ENCODE measurements at places on chromosomes 5 and 9.

DNA sequence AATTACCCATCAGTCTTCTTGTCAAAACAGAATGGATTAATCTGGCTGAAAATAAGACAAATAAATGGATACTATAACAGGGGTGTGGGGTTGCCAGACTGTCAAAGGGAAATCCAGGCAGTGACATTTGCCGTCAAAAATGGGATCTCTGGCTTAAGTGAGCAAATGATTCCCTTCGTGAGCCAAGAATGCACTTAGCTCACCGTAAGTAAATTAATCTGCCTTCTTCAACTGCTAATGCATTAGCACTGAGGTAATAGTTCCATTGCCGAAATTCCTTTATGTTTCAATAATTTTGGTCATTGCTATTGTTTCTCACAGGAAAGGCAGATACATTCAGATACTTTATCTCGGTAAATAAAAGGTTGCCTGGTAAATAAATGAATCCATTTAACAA, 377.8 kb downstream of the KIAA0825 start:
- no peak for DNase-seq

- peak; percentile 30 for DNase-seq
Observed at GRCh38 chr9:85425153-85425611, 316.6 kb downstream of the AGTPBP1 start.

- no peak for DNase-seq
Observed at GRCh38 chr5:68334553-68334886, 119.0 kb downstream of the PIK3R1 start.

- no peak for DNase-seq
Observed at GRCh38 chr5:109399092-109399759, 10.5 kb downstream of the PJA2 start.

GRCh38 chr9:21883642-21884041, 81.2 kb downstream of the MTAP start:
- no peak for DNase-seq

DNA sequence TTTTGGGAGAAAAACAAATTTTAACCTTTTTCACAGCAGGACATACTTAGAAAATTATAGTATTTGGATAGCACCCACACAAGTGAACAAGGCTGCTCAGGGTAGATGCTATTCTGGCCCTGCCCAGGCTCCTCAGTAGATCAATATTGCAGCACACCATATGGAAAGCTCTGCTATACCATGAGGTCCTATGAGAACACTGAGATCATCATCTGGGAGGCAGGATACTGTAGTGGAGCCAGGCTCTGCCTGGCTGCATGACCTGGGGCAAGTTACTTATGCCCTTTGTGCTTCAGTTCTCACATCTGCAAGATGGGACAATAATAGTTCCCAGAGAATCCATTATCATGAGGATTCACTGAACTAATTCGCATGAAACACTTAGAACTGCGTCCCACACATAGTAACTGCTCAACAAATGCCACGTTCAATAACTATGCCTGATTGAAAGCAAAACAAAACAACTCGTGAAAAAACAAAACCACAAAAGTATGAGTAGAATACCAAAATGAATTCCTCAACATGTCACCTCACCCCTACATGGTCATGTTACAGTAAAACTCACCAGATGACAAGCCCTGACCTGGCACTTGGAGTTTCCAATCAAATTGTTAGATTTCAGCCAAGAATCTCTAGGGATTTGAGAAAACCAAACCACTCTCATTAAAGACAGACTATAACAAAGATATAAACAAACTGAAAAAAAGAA, 31.9 kb downstream of the ARSB start:
- DNase-seq = no peak

GRCh38 chr9:107888773-107889227, 399.2 kb upstream of the KLF4 start:
- no peak for DNase-seq

DNA sequence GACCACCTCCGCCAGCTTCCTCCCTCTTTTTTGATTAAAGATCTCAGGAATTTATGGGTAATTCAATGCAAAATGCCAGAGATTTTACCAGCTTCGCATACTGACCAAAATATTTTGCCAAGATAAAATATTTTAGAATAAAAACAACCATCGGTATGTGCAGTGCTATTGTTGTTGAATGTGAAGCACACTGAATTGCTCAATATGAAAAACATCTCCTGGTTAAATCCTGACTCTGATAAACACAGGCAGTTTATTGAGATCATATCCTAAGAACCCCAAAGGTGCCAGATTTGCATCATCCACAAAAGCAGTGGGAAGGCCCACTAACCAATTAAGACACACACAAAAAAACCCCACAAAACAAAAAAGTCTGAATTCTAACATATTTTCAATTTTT, 202.4 kb downstream of the GLIS3 start:
- DNase-seq = no peak

- DNase-seq = peak; percentile 30
Observed at GRCh38 chr9:4301296-4301695, 1.4 kb upstream of the GLIS3 start.

- peak; percentile 16 for DNase-seq
Observed at GRCh38 chr9:87570000-87570908, 72.6 kb downstream of the DAPK1 start.

DNA sequence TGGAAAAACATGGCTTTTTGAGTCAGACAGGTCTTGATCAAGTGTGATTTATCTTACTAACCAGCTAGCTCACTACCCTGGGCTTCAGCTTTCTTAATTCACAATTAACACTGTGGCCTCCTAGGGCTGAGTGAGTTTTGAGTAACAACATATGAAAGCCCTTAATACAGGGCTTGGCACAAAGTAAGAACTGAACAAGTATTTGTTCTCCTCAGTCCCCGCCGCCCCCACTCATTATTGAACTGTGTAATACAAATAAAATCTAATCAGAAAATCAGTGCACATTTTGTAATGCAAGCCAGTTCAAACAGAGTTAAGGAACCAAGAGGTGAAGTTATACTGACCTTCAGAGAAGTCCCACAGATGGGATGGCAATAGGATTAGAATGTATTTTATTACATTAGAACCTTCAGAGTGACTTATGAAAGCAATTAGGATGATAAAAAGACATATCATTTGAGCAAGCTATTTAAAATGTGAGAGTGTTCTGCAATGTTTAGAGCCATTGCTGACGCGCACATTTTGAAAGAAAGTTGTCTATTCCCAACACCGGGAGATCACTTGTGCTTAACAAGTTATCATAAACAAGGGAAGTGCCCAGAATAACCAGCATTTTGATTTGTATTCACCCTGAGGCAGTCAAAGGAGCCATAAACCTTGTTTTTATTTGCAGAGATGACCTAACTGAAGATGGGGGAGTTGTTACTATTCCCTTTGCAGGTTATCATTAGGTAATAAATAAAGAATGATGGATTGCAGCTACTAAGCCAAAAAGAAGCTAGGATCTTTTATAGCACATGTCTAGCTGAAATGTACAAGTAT, 19.4 kb downstream of the ADAMTS16 start:
- no peak for DNase-seq

DNA sequence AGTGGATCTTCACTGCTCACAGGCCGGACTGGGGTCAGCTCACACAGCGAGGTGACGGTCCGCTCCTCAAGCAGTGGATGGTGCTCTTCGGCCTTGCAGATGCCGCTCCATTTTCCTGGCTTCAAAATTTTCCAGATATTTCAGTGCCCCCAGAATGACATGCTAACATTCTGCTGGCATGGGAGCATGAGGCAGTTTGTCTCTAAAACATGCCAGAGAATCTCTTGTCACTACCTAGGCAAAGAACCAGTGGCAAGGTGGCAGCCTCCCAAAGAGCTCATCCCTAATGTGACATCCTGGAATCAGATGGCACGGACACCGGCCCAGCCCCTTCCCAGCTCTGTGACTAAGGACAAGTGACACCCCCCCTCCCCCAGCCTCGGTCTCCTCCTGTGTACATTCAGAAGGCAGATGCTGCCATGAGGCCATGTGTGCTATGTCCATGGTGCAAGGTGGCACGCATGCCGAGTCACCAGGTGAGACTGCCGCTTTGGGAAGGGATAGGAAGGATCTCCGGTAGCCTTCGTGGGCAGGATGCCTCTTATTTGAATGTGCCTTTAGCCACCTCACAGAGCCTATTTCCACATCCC, 2.7 kb downstream of the S1PR3 start:
- DNase-seq = no peak

- DNase-seq = no peak
Observed at GRCh38 chr5:130112246-130112645, 208.0 kb downstream of the CHSY3 start.

GRCh38 chr9:23220171-23220570, 605.9 kb downstream of the ELAVL2 start:
- no peak for DNase-seq

DNA sequence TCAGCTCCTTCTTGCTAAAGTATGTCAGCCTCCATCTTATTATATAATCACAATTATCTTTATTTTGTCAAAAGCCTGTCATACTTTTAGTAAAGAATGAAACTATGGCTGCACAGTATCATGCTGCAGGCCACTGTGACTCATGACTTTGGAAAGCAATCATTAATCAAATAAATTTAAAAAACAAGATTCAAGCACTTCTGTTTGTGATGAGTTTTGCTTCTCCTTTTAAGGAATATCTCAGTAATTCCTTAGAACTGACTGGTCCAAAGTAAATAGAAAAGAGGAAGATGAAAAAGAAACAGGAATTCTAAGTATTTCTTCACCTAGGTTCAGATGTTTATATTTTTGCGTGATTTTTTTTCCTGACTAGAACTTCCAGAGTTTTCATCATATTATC, 83.1 kb downstream of the EDIL3 start:
- DNase-seq = peak; percentile 37

GRCh38 chr5:179623906-179624741, 653 bp upstream of the HNRNPH1 start:
- DNase-seq = peak; percentile 59

DNA sequence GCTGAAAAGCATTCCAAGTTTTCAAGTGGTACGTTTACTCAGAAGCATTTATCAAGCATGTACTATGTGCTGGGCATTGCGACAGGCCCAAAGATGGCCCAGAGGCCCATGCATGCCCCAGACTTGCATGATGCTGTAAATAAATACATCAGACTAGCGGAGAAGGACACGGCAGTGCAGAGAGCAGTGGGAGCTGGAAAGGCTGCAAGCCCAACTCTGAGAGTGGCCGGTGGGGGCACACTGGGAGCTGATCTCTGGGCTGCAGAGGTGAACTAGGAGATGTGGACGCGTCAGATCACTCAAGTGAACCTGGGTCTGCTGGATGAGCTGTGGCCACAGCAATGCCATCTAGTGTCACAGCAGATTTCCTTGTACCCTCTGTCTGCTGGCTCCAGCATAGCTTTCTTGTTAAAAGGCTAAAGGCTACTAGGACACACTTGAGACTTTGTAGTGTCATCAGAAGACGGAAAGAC, 246.9 kb downstream of the FANCC start:
- peak; percentile 21 for DNase-seq

DNA sequence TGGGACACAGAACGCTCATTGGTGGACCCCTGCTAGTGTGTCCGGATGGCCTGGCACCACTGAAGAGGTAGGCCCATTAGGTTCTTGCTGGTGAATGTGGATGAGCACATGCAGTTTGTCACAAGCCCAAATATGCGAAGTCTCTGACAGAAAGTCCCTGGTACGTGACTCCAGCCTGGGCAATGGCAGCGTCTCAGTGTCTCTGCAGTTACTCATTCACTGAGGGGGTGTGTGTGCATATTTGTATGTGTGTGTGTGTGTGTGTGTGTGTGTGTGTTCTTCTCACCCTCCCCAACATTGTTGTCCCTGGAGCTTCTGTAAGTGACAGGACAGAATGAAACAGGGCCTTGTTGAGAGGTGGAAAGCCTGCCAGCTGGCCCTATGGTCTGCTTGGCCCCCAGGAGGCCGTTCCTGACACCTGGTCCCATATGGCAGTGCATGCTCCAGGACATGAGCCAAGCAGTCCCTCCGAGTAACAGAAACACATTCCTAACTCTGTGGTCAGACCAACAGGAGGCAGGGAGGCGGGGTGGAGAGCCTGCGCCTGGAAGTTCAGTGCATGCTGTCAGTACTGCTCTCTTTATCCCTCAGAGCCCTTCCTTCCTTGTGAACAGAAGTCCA, 169.9 kb downstream of the SLC28A3 start:
- peak; percentile 96 for DNase-seq

DNA sequence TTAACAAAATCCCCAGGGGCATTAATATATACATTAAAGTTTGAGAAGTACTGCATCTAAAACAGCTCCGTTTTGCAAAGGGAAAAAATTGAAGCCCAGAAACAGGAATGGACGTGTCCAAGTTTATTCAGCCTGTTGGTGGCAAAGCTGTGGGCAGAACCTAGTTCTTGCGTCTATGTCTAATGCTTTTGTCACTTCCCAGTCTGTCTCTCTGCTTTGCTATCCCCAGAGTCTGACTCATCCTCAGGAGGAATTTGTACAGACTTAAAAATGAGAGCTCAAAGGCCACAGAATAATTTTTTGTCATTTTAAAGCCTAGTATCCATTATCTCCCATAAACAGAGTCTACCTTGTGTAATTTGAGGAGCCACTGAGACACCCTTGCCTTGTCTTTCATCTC, 330.9 kb upstream of the GRIA1 start:
- DNase-seq = peak; percentile 53

DNA sequence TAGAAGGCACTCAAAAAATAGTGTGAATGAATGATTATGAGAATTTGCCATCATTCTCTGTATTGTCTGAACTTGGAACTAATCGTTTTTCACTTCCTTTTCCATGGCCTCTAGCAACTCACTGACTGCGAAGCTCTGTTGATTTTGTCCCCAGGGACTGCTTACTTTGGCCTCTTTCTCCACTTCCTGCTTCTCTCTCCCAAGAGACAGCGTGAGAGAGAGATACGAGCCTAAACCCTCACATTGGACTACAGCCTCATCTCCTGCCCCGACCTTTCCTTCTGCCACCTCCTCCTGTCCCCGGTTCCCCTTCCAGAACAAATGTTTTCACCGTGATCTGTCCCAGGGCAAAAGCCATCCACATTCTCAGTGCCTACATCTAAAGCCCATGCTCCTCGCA, 300.8 kb upstream of the PANK3 start:
- DNase-seq = no peak

- no peak for DNase-seq
Observed at GRCh38 chr9:70052768-70053167, 9.1 kb downstream of the MAMDC2 start.

DNA sequence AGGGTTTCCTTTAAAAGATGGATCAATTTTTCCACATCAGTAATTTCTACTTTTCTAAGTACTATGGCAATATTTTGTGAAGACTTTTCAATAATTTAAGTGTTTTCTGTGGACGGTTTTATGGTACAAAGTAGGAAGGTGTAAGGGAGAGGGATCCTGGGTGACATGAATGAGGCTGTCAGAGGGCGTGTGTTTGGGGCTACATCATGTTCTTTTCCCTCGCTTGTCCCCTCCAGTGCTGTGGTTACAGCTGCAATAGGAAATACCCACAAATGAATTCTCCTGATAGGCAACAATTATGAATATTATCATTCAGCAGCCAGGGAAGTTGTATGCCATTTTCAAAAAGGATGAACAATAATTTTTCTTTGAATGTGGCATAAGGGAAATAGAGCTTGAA, 83.8 kb downstream of the CAVIN4 start:
- no peak for DNase-seq

- DNase-seq = no peak
Observed at GRCh38 chr5:172414531-172415361, 39.6 kb downstream of the SH3PXD2B start.

- peak; percentile 29 for DNase-seq
Observed at GRCh38 chr9:117189121-117189520, 225.7 kb downstream of the ASTN2 start.
